ENCODE measurements at places on chromosomes 1 and 21. TPM values are rescaled to one million over a fixed set of nuclear protein-coding genes. Genes with fewer than 3 reads are reported as not detected.

PLPPR4 gene
- not detected for total RNA-seq

DNA sequence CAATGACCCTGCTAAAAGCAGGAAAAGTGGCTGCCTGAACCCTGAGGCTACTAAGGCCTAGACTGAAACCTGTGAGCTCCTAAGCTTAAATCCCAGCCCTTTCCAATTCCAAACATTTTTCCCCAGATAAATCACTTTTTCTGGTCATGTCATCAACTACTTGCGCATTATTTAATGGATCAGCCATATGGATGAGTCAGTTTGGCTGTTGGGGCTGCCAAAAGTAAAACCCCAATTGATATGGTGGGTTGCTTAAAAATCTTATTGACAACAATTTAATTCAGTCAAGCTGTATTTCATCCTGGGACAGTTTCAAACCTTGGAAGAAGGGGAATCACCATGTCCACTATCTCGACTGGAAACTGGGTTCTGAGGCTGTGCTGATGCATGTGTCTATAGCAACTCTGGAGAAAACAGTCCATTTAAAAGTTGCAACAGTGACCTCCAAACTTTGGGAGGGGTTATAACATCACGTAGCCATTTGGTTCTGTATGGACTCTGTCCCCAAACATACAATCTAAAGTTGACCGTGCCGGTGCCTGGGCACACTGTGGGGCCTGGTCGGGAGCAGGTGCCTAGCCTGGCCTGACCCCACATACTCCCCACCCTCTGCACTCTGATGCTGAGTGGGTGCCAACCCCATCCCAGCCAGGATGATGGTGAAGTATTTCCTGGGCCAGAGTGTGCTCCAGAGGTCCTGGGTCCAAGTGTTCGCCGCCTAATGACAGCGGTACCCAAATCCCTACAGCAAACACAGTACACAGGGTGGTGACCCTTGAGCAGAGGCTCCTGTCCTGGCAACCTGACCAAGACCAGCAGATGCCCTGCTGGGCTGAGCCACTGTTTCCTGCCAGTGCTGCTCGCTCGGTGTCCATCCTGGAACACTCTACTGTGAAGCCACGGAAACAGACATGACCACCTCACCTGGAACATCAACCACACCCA is 46.5 kb upstream of the LRRC52 start:
- no peak overlapping the region for H3K4me3 ChIP-seq
- H3K27me3 ChIP-seq = peaks cover 19% of the 10 kb centered on the region
- no peak overlapping the region for H3K27ac ChIP-seq
- H3K4me1 ChIP-seq = no peaks in the 10 kb centered on the region
- H3K36me3 ChIP-seq = no peaks in the 10 kb centered on the region

- DNase-seq = no peak
- peaks cover 1% of the 10 kb centered on the region for H3K36me3 ChIP-seq
- no peak overlapping the region for H3K27ac ChIP-seq
- no peaks in the 10 kb centered on the region for H3K27me3 ChIP-seq
Measured at GRCh38 chr1:31888291-31888690, 49.9 kb downstream of the PTP4A2 start.

OR14K1 gene
- not detected for total RNA-seq

LEFTY1 gene
- total RNA-seq = 0.19 TPM

DNA sequence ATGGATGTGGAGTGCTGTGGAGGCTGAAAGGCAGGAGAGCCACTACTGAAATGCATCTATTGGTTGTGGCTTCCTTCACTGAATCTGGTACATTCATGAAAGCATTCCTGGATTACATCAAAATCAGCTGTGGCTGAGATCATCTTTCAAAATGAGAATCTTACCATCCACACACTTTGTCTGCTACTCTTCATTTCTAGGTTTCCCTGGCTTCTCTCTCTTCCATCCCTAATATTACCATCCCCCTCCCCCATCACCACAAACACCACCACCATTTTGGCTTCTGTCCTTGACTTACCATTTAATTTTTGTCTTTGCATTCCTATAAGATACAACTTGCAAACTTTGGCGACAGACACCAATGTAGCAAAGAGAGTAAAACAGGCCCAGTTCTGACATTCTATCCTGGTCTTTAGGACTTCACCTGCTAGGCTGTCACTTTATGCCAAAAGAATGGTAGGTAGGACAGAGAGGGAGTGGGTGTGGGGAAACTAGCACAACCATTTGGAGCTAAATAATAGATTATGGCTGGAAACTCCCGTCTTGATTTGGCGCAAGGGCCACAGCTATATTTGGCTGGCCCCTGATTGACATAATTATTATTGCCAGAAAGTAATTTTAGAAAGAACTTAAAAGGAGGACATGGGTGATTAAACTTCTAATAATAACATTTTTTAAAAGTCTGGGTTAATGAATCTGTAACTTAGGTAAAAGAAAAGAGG is 15.1 kb upstream of the DUSP10 start:
- no peak for DNase-seq
- H3K4me3 ChIP-seq = no peak overlapping the region
- no peaks in the 10 kb centered on the region for H3K27me3 ChIP-seq
- H3K36me3 ChIP-seq = peaks cover 2% of the 10 kb centered on the region
- no peak overlapping the region for H3K27ac ChIP-seq
- H3K4me1 ChIP-seq = peaks cover 43% of the 10 kb centered on the region

CR1L gene
- total RNA-seq = not detected

GRCh38 chr1:72023063-72023930 is 259.0 kb downstream of the NEGR1 start:
- H3K27ac ChIP-seq = no peak overlapping the region
- H3K36me3 ChIP-seq = no peaks in the 10 kb centered on the region
- no peaks in the 10 kb centered on the region for H3K4me1 ChIP-seq
- no peak for DNase-seq
- H3K27me3 ChIP-seq = no peaks in the 10 kb centered on the region

ZMPSTE24 gene
- total RNA-seq = 30.5 TPM

- H3K36me3 ChIP-seq = peaks cover 61% of the 10 kb centered on the region
- H3K4me1 ChIP-seq = peaks cover 2% of the 10 kb centered on the region
- H3K27me3 ChIP-seq = no peaks in the 10 kb centered on the region
- no peak for DNase-seq
- H3K27ac ChIP-seq = no peak overlapping the region
Measured at GRCh38 chr21:41439248-41439647, 13.2 kb downstream of the MX1 start.

GRCh38 chr1:201511941-201512539 is 5.1 kb upstream of the CSRP1 start:
- peaks cover 5% of the 10 kb centered on the region for H3K36me3 ChIP-seq
- peaks cover 9% of the 10 kb centered on the region for H3K4me1 ChIP-seq
- DNase-seq = no peak
- H3K4me3 ChIP-seq = no peak overlapping the region
- H3K27ac ChIP-seq = no peak overlapping the region
- H3K27me3 ChIP-seq = no peaks in the 10 kb centered on the region

CFHR4 gene
- total RNA-seq = not detected

PRAMEF17 gene
- not detected for total RNA-seq

CD5L gene
- not detected for total RNA-seq

GRCh38 chr1:76284842-76285241 is 210.3 kb downstream of the ST6GALNAC3 start:
- no peak for DNase-seq
- H3K4me3 ChIP-seq = no peak overlapping the region
- H3K4me1 ChIP-seq = peaks cover 47% of the 10 kb centered on the region
- no peaks in the 10 kb centered on the region for H3K36me3 ChIP-seq
- no peaks in the 10 kb centered on the region for H3K27me3 ChIP-seq

- DNase-seq = no peak
- no peak overlapping the region for H3K27ac ChIP-seq
- H3K4me3 ChIP-seq = no peak overlapping the region
- peaks cover 30% of the 10 kb centered on the region for H3K4me1 ChIP-seq
- H3K27me3 ChIP-seq = no peaks in the 10 kb centered on the region
Measured at GRCh38 chr1:172177849-172178248, 242.6 kb upstream of the C1orf105 start.

DNA sequence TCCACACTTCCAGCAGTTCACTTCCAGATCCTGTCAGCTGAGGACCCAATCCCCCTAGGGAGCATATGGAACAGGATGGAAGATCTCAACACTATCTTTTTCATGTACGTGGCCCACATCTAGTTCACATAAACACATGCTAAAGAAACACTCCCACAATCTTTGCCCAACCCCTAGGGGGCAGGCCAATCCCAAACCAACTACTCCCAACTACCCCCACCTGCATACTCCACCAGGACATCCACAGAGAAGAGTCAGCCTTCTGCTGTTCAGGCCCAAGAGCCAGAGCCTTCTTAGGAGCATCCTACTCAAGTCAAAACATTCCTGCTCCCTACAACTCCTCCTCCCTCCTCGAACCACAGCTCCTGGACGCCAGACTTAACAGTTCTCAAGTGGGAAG is 5.6 kb upstream of the SLC5A9 start:
- H3K27me3 ChIP-seq = peaks cover 5% of the 10 kb centered on the region
- H3K4me3 ChIP-seq = no peak overlapping the region
- DNase-seq = no peak
- H3K27ac ChIP-seq = no peak overlapping the region
- no peaks in the 10 kb centered on the region for H3K4me1 ChIP-seq

COL9A2 gene
- total RNA-seq = 11.7 TPM

GRCh38 chr21:35995522-35996088 is 64.7 kb downstream of the SETD4 start:
- no peak for DNase-seq
- H3K4me1 ChIP-seq = peaks cover 6% of the 10 kb centered on the region
- H3K4me3 ChIP-seq = no peak overlapping the region
- no peaks in the 10 kb centered on the region for H3K36me3 ChIP-seq
- no peak overlapping the region for H3K27ac ChIP-seq

HLX gene
- 0.19 TPM for total RNA-seq

DNA sequence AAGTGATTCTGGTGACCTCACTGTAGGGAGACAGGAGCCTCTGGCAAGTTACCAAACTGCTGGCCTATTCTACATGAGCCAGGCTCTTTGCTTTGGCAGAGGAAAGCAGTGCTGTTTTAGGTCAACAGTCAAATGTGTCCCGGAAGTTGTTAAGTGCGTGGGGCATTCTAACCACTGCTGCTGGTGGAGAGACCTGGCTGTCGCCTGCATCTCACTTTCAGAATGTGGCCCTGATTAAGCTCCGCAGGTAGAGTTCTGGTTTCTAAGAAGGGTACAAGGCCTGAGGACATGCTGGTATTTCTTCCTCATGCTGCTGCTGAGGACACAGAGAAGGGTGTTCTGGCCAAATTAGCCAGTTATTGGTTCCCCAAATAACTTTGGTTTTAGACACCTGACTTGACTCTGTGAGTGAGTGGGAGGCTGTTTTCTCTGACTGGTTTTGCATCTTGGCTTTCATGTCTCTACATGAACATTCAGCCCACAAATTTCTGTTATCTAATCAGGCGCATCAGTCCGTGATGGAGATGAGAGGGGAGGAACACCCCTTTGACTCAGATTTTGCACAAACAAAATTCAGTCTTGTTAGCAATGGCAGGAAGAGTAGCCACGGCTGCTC is 120.8 kb downstream of the LMO4 start:
- H3K4me3 ChIP-seq = peak overlapping the region; percentile 34
- peak; percentile 80 for DNase-seq
- peaks cover 33% of the 10 kb centered on the region for H3K4me1 ChIP-seq
- H3K27me3 ChIP-seq = no peaks in the 10 kb centered on the region
- H3K27ac ChIP-seq = peak overlapping the region; percentile 78

TEX50 gene
- not detected for total RNA-seq

DNA sequence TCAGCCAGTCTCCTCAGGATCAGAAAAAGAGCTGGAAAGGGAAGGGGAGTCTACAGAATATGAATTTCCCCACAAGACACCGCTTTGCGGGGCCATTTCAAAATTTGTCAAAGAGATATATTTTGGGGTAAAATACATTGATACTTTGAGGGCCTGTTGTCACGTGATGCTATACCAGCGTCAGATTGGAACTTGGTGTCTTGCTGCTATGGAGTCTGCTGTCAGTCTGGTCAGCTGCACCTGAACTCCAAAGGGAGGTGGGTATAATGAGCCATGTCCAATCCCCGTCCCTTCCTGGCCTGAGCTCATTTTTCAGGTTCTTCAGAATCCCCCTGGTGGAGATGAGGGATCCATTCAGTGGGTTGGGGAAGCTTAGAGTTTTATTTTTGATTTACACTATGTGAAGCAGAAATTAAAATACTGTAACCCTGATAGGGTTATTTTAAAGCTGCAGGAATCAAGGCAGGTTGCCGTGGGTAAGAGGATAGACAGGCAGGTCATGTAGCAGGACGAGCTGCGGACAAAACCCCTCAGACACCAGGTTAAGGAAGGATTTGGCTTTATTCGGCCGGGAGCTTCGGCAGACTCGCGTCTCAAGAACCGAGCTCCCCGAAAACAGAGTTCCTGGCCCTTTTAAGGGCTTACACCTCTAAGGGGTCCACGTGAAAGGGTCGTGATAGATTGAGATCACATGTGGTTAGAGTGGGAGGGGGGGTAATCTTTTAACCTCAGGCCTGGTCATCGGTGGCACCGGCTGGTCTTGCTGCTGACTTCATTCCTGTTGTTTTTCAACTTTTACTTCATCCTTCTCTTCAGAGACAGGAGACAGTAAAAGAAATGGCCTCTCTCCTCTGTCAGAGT is 2.2 kb upstream of the POFUT2 start:
- DNase-seq = peak; percentile 8
- H3K27ac ChIP-seq = no peak overlapping the region
- peaks cover 2% of the 10 kb centered on the region for H3K27me3 ChIP-seq
- H3K36me3 ChIP-seq = peaks cover 7% of the 10 kb centered on the region
- H3K4me1 ChIP-seq = peaks cover 30% of the 10 kb centered on the region

DNA sequence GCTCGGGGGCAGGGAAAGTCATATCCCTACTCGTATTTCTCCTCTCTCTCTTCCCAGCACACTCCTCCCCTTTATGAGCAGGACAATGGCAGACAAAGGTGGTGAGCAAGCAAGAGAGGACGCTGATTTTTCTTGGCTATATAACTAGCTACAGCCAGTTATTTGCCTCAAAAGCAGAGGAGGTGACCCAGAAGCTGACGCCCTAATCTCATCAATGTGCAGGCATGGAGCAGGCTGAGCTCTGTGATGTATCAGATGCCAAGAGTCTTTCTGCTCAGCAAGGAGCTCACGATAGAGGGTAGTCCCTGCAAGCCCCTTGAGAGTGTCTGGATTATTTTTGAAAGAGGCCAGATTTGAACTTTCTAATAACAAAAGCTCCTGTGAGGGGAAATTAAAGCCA is 75.5 kb downstream of the ASTN1 start:
- no peak for DNase-seq
- H3K27ac ChIP-seq = no peak overlapping the region
- no peaks in the 10 kb centered on the region for H3K27me3 ChIP-seq
- H3K4me3 ChIP-seq = no peak overlapping the region
- H3K36me3 ChIP-seq = no peaks in the 10 kb centered on the region

AIDA gene
- 65.1 TPM for total RNA-seq

IL6R gene
- total RNA-seq = 30.2 TPM
